ENCODE measurements at places on chromosomes 7 and 10. TPM values are rescaled to one million over a fixed set of nuclear protein-coding genes. Genes with fewer than 3 reads are reported as not detected.

Gene ASB10
- not detected for total RNA-seq

Gene TAS2R39
- total RNA-seq: not detected

Gene SLC26A5
- not detected for total RNA-seq

- no peak overlapping the region for H3K27ac ChIP-seq
- no peak for DNase-seq
- H3K4me3 ChIP-seq: no peak overlapping the region
- no peaks in the 10 kb centered on the region for H3K36me3 ChIP-seq
- H3K4me1 ChIP-seq: no peaks in the 10 kb centered on the region
Observed at GRCh38 chr7:20083781-20084180, 133.4 kb downstream of the MACC1 start.

DNA sequence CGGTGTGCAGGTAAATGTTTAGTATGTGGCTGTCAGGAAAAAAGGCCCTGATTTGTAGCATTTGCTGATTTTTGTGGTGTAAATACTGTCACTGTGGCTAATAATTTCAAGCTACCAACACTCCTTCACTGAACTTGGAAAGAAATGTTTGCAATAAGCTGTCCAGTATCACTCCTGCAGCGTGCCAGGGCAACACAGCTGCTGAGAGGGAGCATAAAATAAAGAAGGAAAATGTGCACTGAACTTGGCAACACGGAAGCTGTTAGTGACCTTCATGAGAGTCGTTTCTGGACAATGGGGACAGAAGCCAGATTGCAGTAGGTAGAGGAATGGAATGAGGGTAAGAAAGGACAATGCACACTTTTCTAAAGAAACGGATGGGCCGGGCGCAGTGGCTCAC lies 37.9 kb upstream of the FHIP2A start:
- H3K4me1 ChIP-seq: no peaks in the 10 kb centered on the region
- H3K4me3 ChIP-seq: no peak overlapping the region
- H3K27ac ChIP-seq: no peak overlapping the region
- H3K27me3 ChIP-seq: no peaks in the 10 kb centered on the region

DNA sequence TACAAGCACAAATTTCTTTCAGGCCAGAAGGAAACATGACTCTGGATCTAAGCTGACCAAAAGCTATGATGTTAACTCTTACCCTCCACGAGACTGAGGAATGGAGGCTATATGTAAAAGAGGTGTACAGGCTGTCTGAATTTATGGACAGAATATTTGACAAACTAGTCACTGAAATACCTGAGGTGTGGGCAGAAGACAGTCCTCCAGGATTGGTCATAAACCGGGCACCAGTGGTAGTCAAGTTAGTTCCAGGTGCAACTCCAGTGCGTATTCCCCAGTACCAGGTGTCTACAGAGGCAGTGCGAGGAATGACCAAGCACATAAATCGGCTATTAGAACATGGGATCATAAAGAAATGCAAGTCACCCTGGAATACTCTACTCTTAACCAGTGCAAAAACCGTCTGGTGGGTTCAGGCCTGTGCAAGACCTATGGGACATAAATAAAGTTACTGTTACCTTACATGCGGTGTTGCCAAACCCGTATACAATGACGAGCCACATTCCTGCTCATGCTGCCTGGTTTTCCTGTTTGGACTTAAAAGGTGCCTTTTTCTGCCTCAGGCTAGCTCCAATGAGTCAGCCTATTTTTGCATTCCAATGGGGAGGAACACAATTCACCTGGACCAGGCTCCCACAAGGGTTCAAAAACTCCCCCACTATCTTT lies 6.7 kb upstream of the CYREN start:
- H3K27me3 ChIP-seq: no peaks in the 10 kb centered on the region
- no peak overlapping the region for H3K4me3 ChIP-seq
- DNase-seq: no peak
- H3K36me3 ChIP-seq: no peaks in the 10 kb centered on the region
- no peaks in the 10 kb centered on the region for H3K4me1 ChIP-seq

Measured in naive thymus-derived CD4-positive, alpha-beta T cell (primary cell).